ENCODE measurements at places on chromosomes 11 and 22. TPM values are rescaled to one million over a fixed set of nuclear protein-coding genes. Genes with fewer than 3 reads are reported as not detected.
A peak's percentile ranks its signal among the peaks of the same experiment; 100 is the strongest.

DNA sequence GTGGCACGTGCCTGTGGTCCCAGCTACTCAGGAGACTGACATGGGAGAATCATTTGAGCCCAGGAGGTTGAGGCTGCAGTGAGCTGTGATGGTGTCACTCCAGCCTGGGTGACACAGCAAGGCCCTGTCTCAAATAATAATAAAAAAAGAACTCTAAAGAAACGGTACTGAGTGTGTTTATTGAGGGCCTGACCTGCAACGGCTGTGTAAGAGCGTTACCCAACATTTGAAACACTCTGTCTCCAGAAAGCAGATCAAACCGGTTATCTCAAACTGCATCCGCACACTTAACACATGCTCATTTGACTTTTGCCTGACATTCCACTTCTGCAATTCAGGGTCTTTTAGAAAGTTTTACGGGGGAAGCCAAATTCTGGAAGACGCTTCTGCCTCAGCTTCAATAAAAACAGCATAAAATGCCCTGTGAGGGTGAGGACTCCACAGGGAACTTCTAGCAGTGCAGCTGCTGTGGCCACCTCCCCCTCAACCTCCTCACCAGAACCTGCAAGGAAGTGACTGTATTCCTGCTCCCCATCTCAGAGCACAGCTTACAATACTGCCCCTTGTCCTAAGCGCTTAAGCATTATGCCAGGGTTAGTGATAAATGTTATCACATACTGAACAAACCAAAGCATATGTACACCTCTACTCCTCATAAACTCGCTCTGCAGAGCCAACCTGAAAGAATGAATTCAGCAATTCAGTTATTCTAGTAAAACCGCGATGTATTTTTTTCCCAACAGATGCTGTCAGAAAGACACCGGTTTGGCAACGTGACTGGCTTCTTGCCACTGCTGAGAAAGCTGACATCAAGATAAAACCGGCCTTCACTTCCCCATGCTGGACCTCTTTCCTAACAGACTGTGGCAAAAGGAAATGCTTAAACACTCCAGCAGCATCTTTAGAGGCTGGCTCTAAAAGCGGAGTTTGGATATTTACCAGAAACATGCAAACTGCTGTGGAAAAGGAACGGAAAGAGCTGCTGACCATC lies 52.2 kb downstream of the PRDM10 start:
- H3K36me3 ChIP-seq, result peaks cover 24% of the 10 kb centered on the region
- no peak for DNase-seq
- H3K27me3 ChIP-seq, result no peaks in the 10 kb centered on the region
- H3K4me3 ChIP-seq, result no peak overlapping the region

DNA sequence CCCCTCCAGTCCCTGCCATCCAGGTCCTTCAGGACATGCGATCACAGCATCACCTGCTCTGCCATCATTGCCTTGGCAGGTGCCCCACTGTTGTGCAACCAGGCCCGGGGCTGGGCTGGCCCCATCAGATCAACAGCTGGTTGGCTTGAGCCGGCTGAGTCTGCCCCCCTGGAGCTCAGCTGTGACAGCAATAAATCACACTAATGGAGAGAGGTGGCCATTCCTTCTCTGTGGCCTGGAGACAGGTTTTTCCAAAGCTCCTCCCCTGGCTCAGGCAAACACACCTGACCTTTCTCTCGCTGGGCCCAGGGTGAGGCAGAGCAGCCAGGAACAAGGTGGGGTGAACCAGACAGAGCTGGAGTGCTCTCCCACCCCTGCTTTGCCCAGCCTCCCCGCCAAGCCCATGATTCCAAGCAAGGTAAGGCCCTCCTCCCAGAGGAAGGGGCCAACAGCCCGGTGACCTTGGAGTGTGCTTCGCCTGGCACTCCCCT lies 8.9 kb upstream of the FXYD2 start:
- no peak overlapping the region for H3K27ac ChIP-seq
- peaks cover 10% of the 10 kb centered on the region for H3K36me3 ChIP-seq
- peaks cover 39% of the 10 kb centered on the region for H3K4me1 ChIP-seq
- DNase-seq, result no peak
- no peak overlapping the region for H3K4me3 ChIP-seq

TBX10 gene
- 0.28 TPM for total RNA-seq

DNA sequence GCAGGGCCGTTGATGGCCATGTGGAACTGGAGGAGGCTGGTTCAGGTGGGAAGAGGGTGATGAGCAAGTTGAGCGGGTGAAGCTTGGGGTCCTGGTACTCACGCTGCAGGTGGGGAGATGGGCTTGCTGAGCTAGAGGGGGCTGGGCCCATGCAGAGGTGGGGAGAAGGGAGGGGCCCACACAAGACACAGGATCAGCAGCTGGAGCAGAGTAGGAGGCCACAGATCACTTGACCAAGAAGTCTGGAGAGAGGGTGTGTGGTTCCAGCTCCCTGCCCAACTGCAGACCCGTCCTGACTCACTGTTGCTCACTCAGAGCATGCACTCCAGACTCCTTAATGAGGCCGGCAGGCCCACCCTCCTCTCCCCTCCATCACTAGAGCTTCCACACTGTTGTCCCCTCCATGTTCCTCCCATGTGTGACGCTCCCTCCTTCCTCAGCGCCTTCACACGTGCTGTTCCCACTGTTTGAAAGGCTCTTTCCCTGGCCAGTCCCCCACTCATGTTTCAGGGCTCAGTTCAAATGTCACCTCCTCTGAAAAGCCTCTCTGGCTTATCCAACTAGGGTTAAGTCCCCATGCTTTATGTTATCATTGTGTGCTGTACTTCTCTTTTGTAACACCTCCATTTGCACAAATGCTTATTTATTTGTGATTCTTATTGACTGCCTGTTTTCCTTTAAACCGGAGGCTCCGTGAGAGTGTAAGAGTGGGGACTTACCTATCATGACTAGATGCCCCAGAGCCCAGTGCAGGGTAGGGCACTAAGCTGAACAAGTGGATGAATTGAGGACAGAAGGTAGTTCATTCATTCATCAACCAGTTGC lies 2.3 kb downstream of the CCDC86 start:
- DNase-seq, result no peak
- peaks cover 35% of the 10 kb centered on the region for H3K4me1 ChIP-seq
- peak overlapping the region; percentile 77 for H3K4me3 ChIP-seq
- H3K36me3 ChIP-seq, result peaks cover 33% of the 10 kb centered on the region
- H3K27ac ChIP-seq, result no peak overlapping the region
- no peaks in the 10 kb centered on the region for H3K27me3 ChIP-seq

RTN4RL2 gene
- total RNA-seq, result 0.33 TPM

YAP1 gene
- 73.6 TPM for total RNA-seq

DNA sequence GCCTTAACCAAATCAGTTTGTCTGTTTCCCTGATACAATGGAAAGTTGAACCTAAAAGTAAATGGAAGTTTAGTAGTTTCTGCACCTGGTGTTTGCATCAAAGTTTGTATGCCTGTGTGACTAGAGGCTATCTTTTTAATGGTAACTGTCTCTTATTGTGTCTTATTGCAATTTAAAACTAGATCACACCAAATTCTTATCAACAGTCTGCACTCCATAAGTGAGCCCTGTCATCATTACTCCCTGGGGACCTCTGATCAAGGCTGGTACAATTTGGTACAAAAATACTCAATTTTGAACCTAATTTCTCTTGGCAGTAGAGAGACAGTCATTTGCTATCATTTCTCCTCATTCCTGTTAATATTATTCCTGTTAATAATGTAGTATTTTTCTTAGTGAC lies 38.1 kb downstream of the ARHGAP1 start:
- peaks cover under 1% of the 10 kb centered on the region for H3K36me3 ChIP-seq
- no peaks in the 10 kb centered on the region for H3K27me3 ChIP-seq
- H3K27ac ChIP-seq, result no peak overlapping the region
- no peak for DNase-seq

DNA sequence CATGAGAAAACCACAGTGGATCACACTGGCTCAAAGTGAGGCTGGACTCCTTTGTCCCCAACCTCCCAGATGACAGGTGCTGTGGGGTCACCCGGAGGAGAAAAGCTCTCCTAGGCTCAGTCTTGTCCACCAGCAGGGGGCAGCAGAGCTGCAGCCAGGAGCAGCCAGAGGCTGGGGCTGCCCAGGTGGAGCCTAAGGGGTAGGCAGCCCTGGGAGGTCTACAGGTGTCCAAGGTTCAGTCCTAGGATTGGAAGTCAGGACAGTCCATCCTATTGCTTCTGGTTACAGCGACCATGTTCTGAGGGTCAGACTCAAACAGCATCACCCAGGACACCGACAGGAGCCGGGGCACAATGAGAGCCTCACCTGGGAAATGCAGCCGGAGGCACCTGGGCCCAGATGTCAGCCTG lies 77.6 kb upstream of the IGLL5 start:
- H3K36me3 ChIP-seq, result no peaks in the 10 kb centered on the region
- DNase-seq, result peak; percentile 40
- no peak overlapping the region for H3K27ac ChIP-seq
- H3K4me1 ChIP-seq, result no peaks in the 10 kb centered on the region

- peak overlapping the region; percentile 52 for H3K4me3 ChIP-seq
- peaks cover 47% of the 10 kb centered on the region for H3K36me3 ChIP-seq
- peaks cover 46% of the 10 kb centered on the region for H3K4me1 ChIP-seq
- no peak for DNase-seq
- H3K27me3 ChIP-seq, result no peaks in the 10 kb centered on the region
Observed at GRCh38 chr11:63998558-63999348, 12.5 kb downstream of the OTUB1 start.

DNA sequence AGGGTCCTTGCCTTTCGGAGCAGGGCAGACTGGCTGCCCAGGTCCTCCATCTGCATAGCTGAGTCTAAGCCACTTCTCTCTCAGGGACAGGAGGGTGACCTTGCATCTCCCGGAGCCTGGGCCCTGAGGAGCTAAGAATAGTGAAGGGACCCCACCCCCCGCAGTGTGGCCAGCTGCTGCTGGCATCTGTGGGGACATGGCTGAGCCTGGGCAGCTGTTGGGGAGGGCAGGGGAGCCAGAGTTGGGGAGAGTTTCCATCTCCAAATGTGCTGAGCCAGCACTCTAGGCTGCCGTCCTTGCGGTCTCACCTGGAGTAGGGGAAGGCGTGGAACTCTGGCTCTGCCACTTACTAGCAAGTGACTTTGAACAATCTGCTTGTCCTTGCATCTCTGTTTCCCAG lies 34.8 kb upstream of the SHISAL1 start:
- H3K27me3 ChIP-seq, result peaks cover 25% of the 10 kb centered on the region
- no peak overlapping the region for H3K4me3 ChIP-seq
- no peak overlapping the region for H3K27ac ChIP-seq
- H3K36me3 ChIP-seq, result no peaks in the 10 kb centered on the region
- H3K4me1 ChIP-seq, result peaks cover 6% of the 10 kb centered on the region

- H3K27ac ChIP-seq, result peak overlapping the region; percentile 16
- no peaks in the 10 kb centered on the region for H3K36me3 ChIP-seq
- DNase-seq, result no peak
- H3K27me3 ChIP-seq, result no peaks in the 10 kb centered on the region
- no peak overlapping the region for H3K4me3 ChIP-seq
Observed at GRCh38 chr22:29082826-29083545, 10.2 kb downstream of the KREMEN1 start.

- H3K27ac ChIP-seq, result no peak overlapping the region
- no peaks in the 10 kb centered on the region for H3K4me1 ChIP-seq
- DNase-seq, result no peak
- H3K27me3 ChIP-seq, result no peaks in the 10 kb centered on the region
- no peak overlapping the region for H3K4me3 ChIP-seq
Observed at GRCh38 chr11:109668973-109669634, 247.1 kb downstream of the C11orf87 start.

DNA sequence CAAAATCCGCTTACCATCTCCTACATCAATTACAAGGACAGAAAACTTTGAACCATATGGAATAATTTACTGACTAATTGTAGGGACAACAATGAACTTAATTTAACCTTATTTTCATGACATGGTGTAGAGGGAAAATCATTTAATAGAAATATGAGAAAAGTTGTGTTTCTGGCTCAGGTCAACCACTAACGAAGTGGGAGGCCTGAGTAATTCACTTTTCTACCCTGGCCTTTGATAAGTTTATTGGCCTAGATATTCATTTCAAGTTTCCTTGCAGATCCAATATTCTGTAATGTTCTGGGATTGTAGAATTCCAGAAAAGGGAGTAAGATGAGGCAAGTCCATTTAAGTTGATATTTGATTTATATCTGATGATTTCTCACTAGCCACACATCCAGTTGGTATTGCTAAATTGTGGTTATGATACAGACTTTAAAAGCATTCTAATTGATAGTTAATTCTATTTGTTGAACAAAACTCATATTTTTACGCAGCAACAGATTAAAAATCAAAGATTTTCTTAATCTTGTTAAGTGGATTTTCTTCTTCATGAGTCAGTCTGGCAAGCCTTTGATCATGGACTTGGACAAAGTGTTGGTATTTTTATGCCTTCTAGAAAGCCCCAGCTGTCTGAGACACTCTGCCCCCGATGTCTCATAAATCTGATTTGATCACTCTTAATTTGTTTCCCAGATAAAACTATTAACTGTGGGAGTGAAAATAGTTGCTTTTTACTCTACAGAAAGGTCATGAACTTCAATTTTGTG lies 336.5 kb downstream of the TMEM135 start:
- no peaks in the 10 kb centered on the region for H3K36me3 ChIP-seq
- H3K27ac ChIP-seq, result no peak overlapping the region
- no peak for DNase-seq
- H3K4me1 ChIP-seq, result peaks cover 6% of the 10 kb centered on the region
- H3K27me3 ChIP-seq, result no peaks in the 10 kb centered on the region

OR51I1 gene
- total RNA-seq, result not detected

Measured in heart right ventricle (tissue), 16 donors.